Germinal center (tissue), 1 donor: ENCODE measurements at places on chromosomes 3 and 15.

DNA sequence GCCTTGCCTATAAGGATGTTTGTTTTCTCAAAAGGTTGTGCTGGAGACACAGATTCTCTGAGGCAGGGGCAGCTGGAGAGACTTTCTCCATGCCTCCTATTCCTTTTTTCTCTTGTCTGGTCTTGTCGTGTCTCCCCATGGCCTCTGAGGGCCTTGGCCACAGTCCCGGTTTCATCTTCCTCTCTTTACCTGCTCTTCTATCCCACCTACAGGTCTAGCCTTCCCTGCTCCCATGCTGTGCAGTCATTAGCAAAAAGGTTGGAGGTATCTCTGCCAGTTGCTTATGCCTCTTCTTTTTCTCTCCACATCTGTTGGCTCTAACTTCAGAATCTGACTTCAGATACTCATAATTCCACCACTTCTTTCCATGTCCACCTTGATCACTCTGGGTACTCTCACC, 191.1 kb downstream of the IL20RB start:
- DNase-seq: no peak

GRCh38 chr15:70588613-70589012, 174.7 kb downstream of the UACA start:
- DNase-seq: no peak

DNA sequence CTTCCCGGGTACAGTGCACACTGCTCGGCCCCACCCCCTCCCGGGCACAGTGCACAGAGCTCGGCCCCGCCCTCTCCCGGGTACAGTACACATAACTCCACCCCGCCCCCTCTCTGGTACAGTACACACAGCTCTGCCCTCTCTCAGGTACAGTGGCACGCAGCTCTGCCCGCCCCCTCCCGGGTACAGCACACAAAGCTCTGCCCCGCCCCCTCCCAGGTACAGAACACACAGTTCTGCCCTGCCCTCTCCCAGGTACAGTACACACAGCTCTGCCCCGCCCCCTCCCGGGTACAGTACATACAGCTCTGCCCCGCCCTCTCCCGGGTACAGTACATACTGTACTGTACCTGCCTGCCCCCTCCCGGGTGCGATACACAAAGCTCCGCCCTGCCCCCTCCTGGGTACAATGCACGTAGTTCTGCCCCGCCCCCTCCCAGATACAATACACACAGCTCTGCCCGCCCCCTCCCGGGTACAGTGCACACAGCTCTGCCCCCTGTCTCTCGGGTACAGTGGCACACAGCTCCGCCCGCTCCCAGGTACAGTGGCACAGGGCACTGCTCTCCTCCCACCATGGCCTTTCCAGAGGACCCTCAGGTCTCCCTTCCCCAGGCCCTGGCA, 16.4 kb upstream of the PRR20G start:
- no peak for DNase-seq

DNA sequence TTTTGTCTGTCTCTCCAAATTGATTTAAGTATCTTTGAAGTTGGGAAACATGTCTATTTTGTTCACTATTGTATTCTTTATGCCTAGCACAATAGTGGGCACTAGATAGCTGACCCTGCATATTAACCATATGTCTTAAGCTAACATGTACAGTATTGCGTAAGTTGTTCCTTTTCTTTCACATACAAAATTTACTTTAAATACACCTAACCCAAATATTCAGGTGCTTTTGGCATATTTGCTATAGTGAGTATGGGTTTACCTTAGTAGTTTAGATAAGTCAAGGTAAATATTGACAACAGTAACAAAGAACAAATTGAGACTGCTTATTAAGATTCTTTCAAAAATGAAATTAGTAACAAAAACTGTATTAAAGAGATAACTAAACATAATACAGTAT, 50.9 kb downstream of the NRG4 start:
- DNase-seq: no peak

GRCh38 chr3:193190146-193190786, 50.8 kb upstream of the PLAAT1 start:
- peak; percentile 27 for DNase-seq

GRCh38 chr15:71880276-71880675, 69.9 kb downstream of the NR2E3 start:
- DNase-seq: no peak

GRCh38 chr15:63027646-63028045, 14.9 kb upstream of the TPM1 start:
- DNase-seq: no peak

GRCh38 chr3:129230311-129231019, 18.9 kb upstream of the COPG1 start:
- DNase-seq: no peak

- DNase-seq: no peak
These were observed 983.8 kb downstream of the SI start for GRCh38 chr3:164094546-164094945.

DNA sequence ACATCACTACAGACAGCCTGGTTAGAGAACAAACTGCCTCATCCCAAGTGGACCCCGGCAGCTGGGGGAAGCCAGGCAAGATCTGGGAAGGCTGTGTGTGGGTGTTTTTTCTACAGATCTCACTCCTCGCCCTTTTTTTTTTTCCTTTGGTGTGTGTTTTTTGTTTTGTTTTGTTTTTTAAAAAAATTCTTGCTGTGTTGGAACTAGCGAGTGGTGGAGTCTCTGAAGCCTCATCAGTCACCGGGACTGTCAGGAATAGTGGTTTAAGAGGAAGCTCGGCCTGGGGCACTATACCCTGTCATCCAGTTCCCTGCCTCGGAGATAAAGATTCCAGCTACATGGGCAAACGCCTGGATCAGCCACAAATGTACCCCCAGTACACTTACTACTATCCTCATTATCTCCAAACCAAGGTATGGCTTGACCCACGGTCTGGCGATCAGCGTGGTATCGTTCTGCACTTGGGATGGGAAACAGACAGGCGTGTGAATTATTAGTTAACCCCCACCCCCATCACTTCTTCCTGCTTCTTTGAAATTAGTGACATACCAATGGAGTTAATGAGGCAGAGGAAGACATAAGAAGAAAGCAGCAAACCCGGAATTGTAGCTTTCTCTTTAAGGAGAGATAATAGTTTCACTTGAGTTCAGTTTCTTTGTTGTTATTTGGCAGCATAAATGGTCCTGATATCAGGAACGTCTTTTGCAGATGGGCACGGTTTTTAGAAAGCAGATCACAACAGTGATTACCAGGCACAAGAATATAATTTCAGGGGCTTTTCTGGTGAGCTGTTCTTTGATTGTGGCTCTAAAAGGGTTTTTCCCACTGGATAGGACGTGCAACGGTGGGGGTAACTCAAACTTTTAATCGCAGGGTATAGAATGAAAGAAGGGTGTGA, 722 bp downstream of the RBMS3 start:
- no peak for DNase-seq

GRCh38 chr3:149844091-149844490, 31.1 kb downstream of the RNF13 start:
- no peak for DNase-seq

DNA sequence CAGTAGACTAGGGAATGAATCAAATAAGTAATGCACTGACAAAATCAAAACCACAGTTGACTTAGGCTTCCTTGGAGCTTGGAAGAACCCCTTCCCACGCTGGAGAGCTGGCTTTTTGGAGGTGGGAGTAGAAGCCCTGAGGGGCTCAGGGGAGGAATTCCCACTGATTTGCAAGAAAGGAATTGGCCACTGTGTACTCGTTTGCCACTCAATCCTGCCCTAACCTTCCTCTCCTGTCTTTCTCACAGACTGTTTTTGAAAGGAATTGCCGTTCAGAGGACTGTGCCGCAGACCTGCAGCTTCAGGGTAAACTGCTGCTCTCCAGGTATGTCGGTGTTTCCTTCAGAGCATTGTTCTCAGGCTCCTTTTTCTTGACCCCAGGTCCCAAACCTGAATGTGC, 208.2 kb upstream of the CTDSPL start:
- no peak for DNase-seq

DNA sequence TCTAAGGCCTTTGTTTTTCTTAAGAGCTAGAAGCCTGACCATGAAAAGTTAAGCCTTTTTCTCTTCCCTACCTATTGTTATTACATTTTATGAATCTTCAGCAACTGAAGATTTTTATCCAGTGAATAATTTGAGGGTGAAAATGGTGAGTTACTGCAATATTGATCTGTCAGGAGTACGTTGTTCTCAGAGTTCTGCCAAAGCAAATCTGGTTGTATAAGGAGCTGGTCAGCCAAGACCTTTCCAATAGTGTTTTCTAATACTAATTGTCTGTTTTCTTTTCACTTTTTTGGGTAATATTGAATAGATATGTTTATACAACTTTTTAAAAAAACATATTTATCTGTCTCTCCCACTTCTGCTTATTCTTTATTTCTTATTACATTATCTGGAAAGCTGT, 15.0 kb downstream of the SPTSSB start:
- no peak for DNase-seq

- no peak for DNase-seq
These were observed 229.7 kb downstream of the ADAMTS17 start for GRCh38 chr15:100112061-100112420.

- DNase-seq: no peak
These were observed 177.0 kb downstream of the ERC2 start for GRCh38 chr3:56291244-56291680.

- DNase-seq: peak; percentile 18
These were observed 68.8 kb downstream of the ANXA2 start for GRCh38 chr15:60328852-60329443.

- DNase-seq: no peak
These were observed 168.8 kb upstream of the CNTN4 start for GRCh38 chr3:1929788-1930414.

- DNase-seq: no peak
These were observed 202.7 kb downstream of the TNIK start for GRCh38 chr3:171257251-171258203.

DNA sequence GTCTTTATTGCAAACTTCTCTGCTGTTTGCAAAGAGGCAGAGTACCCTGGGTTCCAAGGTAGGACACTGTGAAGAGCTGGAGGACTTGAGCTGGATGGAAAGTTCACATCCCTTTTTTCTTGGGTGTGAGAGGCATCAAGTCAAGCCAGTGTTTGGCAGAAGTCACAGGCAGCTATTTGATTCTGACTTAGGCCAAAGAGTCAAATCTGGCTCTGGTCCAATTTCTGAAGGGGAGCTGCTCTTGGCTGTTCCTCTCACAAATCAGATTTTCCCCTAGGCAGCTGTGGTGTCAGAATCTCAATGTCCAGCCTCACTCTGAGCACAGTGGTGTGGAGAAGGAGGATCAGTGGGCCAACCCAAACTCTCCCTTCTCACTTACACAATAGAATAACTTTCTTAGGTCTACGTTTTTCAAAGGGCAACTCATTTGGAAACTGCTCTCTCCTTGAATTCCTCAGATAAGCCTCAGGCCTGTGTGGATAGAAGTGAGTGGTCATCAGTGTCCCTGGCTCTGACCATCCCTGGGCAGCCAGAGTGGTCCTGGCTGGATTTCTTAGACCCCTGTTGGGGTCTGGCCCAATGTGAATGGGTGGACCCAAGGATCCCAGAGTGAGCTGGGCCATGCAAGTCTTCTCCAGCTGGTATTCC, 18.2 kb upstream of the AMOTL2 start:
- DNase-seq: no peak

- no peak for DNase-seq
These were observed 81.1 kb downstream of the CCK start for GRCh38 chr3:42184651-42185443.

GRCh38 chr15:101533371-101534140, 44.0 kb upstream of the PCSK6 start:
- no peak for DNase-seq

DNA sequence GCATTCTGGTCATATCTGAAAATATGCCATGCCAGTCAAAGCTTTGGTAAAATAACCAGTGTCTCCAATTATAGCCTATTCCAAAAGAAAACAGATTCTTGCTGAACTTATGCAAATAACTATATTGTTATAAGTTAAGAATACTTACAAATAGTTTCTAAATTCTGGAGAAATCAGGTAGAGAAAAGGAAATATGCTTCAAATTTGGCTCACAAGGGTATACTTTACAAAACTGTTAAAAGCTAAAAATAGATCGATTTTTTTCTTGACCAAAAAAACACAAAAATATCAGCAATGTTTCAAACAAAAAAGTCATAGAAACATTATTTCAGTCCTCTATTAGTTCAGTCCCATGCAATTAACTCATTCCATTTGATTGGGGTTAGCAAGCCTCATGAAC, 23.7 kb downstream of the SETMAR start:
- no peak for DNase-seq

- DNase-seq: no peak
These were observed 48.0 kb upstream of the TNIK start for GRCh38 chr3:171508206-171508605.

- no peak for DNase-seq
These were observed 61.9 kb downstream of the NSMCE3 start for GRCh38 chr15:29207758-29208108.

DNA sequence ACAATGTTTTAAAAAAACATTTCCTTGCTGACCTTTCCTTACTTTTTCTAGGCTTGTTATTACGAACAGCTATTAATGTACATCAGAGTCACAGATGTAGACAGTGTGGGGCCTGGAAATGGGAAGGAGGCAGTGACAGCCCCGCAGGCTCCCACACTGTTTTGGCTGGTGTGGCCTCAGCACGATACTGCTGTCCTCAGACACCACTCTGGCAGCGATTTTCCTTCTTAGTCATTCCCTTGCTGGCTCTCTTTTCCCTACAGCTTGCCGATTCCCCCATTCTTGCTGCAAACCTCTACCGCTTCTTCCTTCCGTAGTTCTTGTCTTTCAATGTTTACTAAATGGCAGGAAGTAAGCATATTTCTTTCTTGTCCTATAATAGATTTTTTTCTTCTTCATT, 113.1 kb downstream of the ABI3BP start:
- no peak for DNase-seq

- peak; percentile 38 for DNase-seq
These were observed 17.8 kb downstream of the SMAD3 start for GRCh38 chr15:67083135-67083762.

- DNase-seq: no peak
These were observed 38.4 kb upstream of the THBS1 start for GRCh38 chr15:39542385-39543065.

DNA sequence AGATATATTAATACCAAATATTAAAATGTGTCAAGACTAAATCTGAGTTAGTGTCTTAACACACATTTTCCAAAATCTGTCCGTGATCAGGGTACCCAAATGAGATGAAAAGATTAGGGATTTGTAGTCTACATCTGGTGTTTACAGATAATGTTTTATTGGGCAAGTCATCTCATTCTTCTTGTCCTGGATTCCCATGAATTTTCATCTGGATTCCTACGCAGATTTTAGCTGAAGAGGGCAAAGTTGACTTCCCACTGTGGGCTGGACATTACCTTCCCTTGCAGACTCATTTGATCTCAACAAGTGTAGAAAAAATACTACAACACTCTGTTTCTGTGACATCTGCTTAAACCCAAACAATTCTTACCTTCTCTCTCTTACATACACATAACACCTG, 79.1 kb downstream of the CEP63 start:
- no peak for DNase-seq
